ENCODE measurements at places on chromosomes 12 and 14.

DNA sequence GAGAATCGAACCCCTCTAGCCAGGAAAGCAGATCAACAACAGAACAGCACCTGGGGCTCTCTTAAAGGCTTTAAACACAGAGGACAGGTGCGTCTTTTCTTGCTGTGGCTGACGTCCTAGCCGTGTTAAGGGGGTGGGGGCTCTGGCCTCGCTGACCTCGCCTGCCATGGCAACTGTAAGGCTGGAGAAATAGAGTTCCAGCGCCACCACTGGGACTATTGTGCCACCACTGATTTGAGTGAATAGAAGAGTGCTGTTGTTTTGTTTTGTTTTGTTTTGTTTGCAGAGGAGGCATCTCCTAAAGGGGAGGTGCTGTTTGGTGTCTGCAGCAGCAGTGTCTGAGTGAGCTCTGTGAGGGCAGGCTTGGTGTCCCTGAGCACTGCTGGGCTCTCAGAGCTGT, 34.2 kb upstream of the PRMT8 start:
- no peak for DNase-seq

GRCh38 chr14:35959835-35960234, 133.7 kb downstream of the BRMS1L start:
- DNase-seq, result no peak

GRCh38 chr14:88030079-88030478, 25.1 kb downstream of the GPR65 start:
- DNase-seq, result no peak

DNA sequence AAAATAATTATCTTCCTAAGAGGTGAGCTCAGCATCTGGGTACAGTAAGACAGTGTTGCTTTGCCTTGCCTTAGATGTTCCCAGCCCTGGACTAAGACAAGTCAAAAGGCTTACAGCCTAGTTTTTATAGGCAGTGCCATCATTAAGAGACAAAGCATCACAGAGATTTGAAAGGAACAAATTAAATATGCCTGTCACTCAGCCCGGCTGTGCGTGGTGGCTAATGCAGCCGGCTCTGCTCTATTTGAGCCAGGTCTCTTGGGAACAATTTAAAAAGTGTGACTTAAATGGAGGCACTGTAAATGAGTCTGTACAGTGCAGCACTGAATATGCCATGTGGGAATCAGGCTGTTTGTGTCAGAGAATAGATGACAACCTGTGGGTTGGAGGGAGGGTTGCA, 1687.4 kb upstream of the FLRT2 start:
- no peak for DNase-seq

GRCh38 chr12:104526320-104526719, 69.6 kb downstream of the CHST11 start:
- DNase-seq, result no peak

DNA sequence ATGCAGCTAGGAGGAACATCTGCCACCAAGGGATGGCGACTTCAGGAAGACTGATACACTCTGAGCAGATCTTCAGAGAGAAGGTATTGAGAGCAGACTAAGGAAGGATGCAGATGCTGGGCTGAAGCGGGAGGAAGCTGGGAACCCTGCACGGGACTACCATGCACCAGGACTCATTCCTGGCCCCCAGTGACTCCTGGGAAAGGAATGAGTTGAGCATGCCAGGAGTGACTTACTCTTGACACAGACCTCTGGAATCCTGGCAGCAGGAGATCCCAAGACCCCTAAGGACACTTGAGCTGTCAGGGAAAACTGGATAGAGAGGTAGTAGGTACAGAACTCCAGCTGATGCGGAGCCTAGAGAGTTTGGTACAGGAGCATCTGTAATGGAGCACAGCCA, 336.1 kb downstream of the RPS29 start:
- no peak for DNase-seq

GRCh38 chr14:26414103-26414502, 183.7 kb downstream of the NOVA1 start:
- no peak for DNase-seq

DNA sequence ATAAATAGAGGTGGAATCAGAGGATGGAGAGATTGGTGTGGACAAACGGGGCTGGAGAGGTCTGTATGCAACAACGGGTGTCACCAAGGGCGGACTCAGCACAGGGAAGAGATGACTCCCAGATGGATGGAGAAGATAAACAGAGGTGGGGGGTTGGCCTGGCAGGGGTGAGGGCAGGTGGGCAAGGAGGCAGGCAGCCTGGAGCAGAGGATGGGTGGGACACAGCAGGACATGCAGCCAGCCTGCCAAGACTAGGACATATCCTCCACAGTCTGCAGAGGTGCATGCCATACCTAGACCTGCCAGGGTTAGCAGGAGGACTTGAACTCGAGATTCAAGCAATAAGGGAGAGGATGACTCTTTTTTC, 56.2 kb downstream of the TTC7B start:
- DNase-seq, result no peak

- no peak for DNase-seq
These were observed 117.3 kb downstream of the ERC1 start for GRCh38 chr12:1108276-1108675.

DNA sequence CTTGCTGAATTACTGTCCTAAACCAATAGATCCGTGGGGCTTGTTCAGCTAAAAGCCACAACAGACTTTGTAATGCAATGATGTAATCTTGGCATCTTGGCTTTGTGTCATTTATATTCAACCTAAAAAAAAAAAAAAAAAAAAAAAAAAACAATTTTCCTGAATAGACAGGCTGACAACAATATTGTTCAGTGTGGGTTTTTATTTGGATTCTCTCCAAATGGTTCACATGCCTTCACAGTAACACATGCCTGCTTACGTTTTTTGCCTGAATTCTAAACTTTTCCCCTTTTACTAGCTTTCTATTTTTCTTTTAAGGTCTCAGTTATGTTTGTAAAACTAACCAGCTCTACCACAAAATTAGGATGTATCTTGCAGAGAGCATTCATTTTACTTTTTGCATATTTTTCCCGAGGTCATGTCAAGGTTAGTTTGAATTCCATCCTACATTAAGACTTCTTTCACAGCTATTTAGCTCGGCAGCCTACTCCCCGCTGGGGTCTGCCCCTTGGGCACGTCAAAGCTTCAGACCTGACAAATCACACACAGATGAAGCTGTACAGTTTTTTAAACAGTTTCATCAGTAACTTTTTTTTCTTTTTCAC, 213.7 kb upstream of the NPAS3 start:
- DNase-seq, result no peak

DNA sequence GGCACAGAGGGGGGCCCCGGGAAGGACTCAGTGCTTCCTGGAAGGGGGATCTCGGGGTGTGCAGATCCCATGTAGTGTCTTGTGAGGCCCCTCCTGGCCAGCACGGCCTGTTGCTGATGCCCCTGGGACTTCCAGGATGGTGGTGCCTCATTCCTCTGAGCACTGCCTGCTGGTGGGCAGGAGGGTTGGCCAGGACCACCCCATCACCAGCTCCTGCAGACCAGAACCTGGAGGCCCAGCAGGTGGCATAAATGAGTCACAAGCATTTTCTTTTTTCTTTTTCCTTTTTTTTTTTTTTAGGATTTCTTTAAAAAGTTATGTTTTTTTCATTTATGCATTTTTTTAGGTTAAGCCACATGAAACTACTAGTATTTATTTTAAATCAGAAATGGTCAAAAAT, 8.0 kb downstream of the MMP17 start:
- no peak for DNase-seq

DNA sequence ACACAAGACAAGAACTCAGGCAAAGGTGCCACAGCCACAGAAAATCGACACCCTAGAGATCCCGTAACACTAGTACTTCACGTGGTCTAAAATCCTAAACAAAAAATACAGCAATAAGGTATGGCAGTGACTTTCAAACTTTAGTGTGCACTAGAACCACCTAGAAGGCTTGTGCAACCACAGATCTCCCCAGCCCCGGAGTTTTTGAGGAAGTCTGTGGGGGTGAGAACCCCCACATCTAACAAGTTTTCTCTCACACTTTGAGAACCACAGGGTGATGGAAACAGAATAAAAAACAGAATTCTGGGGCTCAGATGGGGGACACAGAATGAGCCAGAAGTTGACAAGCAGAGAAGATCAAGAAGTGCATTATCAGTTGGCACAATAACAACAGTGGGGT, 254.0 kb downstream of the ANO6 start:
- DNase-seq, result no peak

- DNase-seq, result peak; percentile 72
These were observed 4.4 kb downstream of the KMT5A start for GRCh38 chr12:123388177-123388950.

- no peak for DNase-seq
These were observed 57.7 kb downstream of the MVK start for GRCh38 chr12:109631302-109631701.

DNA sequence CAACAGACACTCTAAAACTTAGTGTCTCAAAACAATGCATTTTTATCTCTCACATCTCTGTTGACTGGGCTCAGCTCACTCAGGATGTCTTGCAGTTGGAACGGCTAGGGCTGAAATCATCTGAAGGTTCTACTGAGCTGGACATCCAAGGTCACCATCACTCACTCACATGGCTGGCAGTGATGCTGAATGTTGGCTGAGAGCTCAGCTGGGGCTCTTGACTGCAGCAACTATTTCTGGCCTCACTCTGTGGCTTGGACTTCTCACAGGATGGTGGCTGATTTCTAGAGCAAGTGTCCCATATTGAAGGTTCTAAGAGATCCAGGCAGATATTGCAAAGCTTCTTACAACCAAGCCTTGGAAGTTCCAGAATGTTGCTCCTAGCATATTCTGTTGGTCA, 166.5 kb downstream of the ZFP36L1 start:
- no peak for DNase-seq

DNA sequence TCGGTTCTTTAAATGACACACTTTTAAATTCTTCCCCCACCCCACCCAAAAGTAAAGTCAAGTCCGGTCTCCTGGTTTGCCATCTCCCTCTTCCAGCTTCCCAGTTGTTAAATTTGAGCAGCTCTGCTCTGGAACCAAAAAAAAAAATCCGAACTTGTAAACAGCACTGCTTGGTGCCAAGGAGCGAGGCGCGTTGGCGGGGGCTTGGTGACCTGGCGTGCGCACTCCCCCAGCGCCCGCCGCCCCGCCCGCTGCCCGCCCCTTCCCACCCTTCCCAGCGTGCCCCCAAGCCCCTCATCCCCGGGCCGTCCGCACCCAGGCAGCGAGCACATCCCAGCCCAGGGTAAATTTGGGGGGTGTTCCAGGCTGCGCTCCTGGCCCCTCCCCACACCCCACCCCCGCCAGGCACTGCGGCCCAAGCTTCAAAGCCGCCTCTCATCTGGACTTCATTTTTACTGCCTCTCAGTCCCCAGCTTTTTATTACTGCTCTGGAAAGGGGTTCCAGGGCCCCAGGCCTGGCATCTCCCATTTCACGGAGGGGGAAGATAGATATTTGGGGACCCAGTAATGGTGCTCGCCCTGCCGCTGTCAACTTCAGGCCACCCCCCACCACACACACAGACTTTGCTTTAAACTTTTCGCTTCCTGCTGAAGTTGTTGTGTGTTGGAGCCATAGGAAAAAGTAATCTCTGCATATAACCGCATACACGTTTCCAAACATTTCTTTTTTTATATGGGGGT, 11.7 kb upstream of the ITGB7 start:
- no peak for DNase-seq

GRCh38 chr12:12097891-12098690, 27.4 kb downstream of the BCL2L14 start:
- no peak for DNase-seq

Data from CD4-positive, alpha-beta T cell treated with Interleukin-15 for 4 hours (primary cell).